HTR-8/SVneo (cell line): ENCODE measurements at places on chromosomes 16 and 17.

DNA sequence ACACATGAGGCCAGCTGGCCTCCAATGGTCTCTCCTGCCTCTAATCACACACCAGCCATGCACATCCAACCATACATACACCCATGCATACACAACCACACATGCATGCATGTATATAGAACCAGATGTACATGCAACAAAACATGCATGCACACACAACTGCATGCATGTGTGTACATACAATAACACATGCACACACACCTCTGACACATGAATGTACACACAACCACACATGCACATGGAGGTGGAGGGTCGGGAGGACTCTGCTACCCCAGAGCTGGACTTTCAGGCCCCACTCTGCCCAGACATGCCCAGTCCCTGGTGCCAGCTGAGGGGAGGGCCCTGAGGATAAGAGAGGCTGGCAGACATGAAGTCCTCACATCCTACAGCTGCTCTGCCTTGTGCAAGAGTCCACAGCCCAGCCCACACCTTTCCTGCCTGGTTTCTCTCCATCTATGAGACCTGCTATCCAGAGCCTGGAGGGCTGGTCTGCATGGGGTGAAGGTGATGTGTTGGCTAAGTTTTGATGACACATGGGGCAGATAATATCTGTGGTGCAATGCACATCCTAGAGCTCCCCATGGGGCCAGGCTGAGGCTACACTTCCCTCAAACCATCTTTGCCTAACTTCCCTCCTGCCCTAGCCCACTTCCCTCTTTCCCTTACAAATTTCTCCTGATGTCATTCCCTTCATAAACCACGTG, 50.9 kb upstream of the SDK2 start:
- DNase-seq: no peak

- DNase-seq: no peak
Measured at GRCh38 chr16:51003850-51004566, 147.1 kb downstream of the SALL1 start.

DNA sequence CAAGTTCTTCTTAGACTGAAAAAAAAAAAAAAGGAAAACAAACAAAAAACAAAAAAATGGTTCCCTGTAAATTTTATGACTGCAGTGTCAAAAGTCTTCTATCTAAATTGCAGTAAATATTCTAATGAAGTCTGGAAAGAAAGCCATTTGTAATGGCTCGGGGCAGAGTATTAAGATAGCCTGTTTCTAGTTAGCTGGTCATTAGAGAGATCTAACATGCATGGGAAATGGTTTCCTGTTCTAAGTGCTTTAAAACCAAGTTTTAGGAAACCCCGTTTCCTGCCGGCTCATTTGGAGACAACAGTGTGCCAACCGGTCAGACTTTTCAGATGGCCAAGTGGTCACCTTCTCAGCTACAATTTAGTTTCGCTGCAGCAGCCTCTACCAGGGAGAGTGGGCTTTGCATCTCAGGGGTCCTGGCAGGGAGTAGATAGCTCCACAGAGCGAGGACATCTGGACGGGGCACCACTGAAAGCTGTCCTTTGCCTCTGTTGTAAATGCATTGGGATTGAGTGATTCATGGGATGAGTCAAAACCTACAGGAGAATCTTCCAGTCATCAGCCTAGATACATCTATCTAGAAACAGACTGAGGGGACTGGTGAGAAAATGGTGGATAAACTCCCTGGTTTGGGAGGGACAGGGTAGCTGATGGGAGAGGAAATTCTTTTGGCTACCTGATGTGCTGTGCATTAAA, 473.2 kb upstream of the SALL1 start:
- DNase-seq: no peak

- peak; percentile 57 for DNase-seq
Measured at GRCh38 chr17:10614536-10615155, 42.5 kb downstream of the MYH3 start.

GRCh38 chr16:85614338-85615013, 1.4 kb downstream of the GSE1 start:
- DNase-seq: no peak

DNA sequence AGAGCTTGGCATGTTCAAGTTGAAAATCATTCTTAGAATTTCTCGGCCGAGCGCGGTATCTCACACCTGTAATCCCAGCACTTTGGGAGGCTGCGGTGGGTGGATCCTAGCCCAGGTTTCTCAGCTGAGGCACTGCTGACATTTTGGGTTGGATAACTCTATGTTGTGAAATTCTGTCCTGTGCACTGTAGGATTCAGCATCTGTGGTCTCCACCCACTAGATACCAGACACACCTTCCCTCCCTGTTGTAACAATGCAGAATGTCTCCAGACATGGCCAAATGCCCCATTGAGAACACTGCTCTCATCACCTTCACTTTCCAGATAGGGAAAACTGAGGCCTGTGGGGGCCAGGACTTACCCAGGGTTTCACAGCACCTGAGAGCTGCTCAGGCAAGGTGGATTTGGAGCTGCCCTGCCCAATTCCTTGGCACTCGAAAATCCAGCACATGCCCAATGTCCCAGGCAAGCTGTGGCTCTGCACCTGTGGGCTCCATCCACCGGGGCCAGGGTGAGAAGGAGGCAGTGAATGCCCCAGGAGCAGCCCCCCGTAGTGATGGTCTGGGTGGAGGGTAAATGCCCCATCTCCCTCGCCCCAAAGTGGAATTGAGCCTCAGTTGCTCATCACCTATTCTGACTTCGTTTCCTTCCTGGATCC, 20.2 kb upstream of the TVP23A start:
- DNase-seq: no peak

GRCh38 chr16:89670496-89671431, 13.1 kb downstream of the SPATA33 start:
- DNase-seq: no peak

DNA sequence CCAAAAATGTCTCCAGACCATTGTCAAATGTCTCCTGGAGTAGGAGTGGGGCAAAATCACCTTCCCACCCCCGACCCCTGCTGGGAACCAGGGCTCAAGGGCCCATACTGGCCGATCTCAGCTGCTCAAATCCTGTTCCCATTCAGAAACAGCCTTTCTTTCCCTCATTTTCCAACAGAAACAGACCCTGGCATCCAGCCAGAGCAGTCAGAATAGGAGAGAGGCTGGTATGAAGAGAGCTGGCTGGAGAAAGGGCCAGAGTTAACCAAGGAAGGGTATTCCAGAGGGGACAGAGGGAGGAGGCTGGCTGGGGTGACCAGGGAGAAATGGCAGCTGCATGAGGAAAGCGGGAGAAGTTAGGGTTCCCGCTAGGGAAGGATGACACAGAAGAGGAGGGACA, 199.1 kb downstream of the XYLT1 start:
- DNase-seq: no peak

DNA sequence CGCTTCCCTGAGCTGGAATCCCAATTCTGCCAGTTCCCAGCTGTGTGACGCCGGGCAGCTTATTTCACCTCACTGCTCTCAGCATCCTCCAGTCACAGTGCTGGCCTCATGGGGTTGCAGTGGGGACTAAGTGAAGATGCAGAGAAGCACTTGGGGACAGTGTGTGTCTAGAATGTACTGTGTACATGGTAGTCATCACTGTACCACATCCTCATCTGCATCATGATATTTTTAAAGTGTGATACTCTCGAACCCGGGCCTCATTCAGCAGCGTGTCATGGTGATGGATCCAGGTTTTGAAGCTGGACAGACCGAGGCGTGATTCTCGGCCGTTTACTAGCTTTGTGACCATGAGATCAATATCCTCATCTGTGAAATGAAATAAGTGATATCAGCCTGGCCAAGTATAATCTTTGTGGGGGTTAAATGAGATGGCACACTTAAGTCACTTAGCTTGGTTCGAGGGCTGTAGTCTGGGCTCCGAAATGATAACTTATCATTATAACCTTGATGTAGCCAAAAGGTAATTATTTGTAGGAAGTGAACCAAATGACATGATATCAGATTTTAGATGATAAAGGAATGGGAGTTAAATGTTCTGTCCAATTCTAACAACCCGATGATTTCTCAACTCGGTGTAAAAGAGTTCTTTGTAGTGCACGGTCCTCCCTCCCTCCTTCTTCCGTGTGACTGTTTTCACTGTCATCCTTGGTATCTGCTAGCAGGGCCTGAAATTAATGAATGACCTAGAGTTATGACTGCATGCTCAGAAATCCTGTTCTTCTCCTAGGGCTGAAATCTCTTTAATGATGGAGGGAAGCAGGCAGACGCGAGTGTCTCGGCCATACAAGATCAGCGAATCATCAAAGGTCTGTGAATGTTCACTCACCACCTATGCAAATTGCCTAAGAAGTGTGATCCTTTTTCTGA, 2.0 kb downstream of the KLHL36 start:
- no peak for DNase-seq

GRCh38 chr17:17609121-17609520, 17.6 kb upstream of the PEMT start:
- no peak for DNase-seq

DNA sequence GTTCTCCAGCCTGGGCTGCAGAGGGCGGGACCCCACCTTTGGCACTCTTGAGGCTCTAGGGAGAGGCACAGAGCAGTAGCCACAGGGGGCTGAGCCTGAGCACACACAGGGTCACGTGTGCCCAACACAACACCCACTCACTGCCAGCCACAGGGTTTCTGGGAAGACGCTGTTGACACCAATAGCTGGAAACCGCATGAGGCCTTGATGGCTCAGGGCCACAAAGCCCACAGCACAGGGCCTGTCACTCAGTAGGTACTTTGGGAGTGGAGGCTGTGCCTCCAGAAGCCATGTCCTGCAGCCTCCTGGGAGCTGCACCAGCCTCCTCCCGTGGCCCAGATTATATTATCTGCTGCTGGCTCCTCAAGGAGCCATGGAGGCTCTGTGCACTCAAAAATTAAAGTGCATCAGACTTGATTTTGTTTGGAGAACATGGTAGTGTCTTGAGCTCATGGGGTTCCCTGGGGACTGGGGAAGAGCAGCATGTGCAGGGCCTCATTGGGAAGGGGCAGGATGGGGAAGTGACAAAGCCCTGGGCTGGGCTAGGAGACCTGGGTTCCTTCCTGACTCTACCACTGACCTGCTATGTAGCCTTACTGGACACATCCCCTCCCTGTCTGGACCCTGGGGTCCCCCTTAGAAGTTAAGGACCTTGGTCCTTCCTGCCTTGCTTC, 12.5 kb upstream of the SREBF1 start:
- no peak for DNase-seq

- DNase-seq: no peak
Measured at GRCh38 chr16:77689971-77690370, 32.3 kb upstream of the NUDT7 start.

DNA sequence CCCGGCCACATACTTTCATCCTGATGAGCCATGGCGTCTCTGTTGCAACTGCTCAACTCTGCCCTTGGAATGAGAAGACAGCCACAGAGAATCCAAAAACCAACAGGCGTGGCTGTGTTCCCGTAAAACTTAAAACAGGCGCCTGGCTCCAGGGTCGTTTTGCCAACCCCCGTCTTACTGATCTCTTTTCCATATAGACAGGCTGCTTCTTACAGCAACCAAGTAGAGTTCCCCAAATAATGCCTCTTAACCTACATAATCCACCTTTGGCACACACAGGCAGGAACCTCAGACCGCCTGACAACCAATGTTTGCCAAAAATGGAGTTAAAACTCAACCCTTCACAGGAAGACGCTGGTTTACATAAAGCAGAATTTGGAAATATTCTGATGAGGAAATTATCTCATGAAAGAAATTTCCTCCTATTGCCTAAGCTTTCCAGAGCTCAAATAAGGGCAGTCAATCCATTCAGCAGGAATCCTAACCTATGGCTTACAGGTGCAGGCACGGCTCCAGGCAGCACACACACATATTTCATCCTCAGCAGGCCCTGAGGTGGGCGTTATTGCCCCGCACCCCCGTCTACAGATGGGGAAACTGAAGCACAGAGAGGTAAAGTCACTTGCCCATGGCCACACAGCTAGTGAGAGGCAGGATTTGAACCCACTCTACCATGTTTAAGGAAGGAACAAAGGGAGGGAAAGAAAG, 35.8 kb downstream of the LITAF start:
- DNase-seq: no peak

GRCh38 chr16:635573-636205, 416 bp downstream of the METTL26 start:
- DNase-seq: no peak

DNA sequence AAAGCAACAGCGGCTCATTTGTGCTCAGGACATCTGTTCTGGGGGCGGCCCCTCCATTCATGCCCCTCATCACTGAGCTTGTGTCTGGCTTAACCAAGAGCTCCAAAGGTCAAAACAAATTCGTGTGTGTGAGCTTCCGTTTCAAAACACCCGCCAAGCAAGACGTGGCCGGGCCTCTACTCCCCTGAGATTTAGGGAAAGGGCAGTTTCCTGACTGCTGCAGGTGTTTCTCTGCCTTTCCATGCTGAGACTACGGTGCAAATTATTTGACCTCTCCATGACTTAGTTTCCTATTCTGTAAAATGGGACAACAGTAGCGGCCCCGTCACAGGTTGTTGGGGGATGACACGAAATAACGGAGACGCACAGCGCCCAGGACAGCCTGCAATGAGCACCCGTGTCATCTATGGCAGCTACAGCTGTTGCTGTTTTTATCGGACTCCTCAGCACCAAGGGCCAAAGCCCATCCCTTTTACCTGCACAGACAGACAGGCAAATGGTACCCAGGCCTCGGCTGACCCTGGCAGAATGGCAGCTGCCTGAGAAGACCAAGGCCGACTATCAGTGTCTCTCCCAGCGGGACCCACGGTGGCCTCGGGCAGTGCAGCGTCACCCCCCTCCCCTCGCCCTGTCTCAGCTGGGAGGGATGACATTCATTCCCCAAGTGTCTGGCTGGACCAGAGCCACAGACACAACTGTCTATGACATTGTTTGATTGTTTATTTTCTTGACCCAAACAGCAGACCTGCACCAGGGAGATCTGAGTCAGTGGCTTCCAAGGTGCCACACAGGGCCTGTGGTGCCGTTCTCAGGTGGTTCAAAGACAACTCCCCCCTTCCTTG, 50.7 kb upstream of the DOC2B start:
- DNase-seq: no peak

DNA sequence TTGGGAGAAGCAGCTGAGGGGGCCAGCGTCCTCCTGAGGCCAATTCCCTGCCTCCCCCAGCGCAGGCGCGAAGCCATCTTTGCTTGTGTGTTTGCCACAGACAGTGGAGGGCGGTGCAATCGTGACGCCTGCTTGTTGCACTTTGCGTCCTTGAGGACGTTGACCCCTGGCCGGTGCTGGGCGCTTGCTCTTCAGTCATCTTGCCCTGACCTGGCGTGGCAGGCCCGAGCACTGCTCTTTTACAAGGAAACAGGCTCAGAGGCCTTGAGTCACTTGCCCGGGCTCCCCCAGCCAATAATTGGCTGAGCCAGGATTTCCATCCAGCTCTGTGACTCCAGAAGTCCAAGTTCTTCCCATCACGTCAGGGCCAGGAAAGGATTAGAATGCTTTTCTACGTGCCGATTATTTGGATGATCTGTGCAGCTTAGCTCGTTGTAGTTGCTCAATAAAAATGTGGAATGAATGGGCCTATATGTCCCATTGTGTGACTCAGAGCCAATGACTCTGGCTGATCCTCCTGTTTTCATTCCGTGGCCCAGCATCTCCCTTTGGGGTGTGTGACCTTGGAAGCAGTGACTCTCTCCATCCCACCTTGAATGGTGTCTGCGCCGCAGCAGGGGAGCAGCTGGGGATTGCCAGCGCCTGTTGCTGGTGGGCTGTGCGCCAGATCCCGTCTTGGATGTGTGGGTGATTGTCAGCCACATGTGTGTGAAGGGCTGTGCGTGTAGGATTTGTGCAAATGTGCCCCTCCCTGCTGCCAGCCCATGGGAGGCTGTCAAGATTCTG, 214.1 kb downstream of the SEC14L1 start:
- DNase-seq: no peak

- no peak for DNase-seq
Measured at GRCh38 chr16:50489182-50489581, 59.0 kb upstream of the NKD1 start.

GRCh38 chr16:88197481-88198456, 185.0 kb upstream of the ZNF469 start:
- no peak for DNase-seq
